MCF 10A (cell line): ENCODE measurements at places on chromosomes 6 and 20. TPM values are rescaled to one million over a fixed set of nuclear protein-coding genes. Genes with fewer than 3 reads are reported as not detected.

- H3K36me3 ChIP-seq = no peaks in the 10 kb centered on the region
- peaks cover 10% of the 10 kb centered on the region for H3K4me1 ChIP-seq
- H3K27ac ChIP-seq = no peak overlapping the region
These were observed 590.9 kb upstream of the CITED2 start for GRCh38 chr6:139965393-139965792.

DNA sequence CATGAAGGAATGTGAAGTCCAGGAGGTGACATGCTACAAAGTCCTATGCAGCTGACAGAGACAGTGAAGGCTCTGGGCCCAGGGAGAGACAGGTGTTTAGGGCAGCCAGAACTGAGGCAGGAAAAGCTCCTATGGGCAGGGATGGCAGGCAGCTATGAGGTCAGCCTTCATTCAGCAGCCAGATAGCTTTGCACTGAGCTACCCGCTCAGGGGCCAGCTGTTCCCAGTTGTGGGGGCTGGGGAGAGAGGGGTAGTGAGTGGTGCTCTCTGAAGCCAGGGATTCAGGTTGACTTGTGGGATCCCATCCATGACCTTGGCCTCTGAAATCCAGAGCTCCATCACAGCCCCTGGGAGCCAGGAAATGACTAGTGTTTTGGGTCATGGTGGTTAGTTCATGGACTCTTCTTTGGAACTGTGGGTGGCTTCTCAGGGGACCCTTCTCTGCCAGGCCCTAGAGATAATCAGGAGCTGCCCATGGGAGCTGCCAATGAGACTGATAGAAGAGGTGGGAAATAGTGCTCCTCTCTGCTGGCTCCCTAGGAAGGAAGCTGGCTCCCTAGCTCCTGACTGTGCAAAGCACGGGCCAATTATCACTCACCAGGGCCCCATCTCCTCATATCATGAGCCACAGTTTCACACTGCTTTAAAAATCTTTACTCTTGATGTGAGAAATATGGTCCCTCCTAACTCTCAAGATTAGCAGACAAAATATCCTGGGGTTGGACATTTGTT lies 127.7 kb downstream of the VEGFA start:
- no peaks in the 10 kb centered on the region for H3K36me3 ChIP-seq
- H3K4me3 ChIP-seq = no peak overlapping the region
- H3K27me3 ChIP-seq = no peaks in the 10 kb centered on the region
- no peak for DNase-seq
- no peaks in the 10 kb centered on the region for H3K4me1 ChIP-seq

- H3K27ac ChIP-seq = no peak overlapping the region
- H3K4me3 ChIP-seq = no peak overlapping the region
- H3K4me1 ChIP-seq = no peaks in the 10 kb centered on the region
- DNase-seq = no peak
- H3K36me3 ChIP-seq = no peaks in the 10 kb centered on the region
These were observed 127.3 kb downstream of the DLL1 start for GRCh38 chr6:170163405-170164170.

GRCh38 chr6:102197211-102197610 lies 803.7 kb downstream of the GRIK2 start:
- DNase-seq = peak; percentile 4
- no peak overlapping the region for H3K27ac ChIP-seq
- no peaks in the 10 kb centered on the region for H3K27me3 ChIP-seq
- no peak overlapping the region for H3K4me3 ChIP-seq
- H3K36me3 ChIP-seq = no peaks in the 10 kb centered on the region
- H3K4me1 ChIP-seq = no peaks in the 10 kb centered on the region

DNA sequence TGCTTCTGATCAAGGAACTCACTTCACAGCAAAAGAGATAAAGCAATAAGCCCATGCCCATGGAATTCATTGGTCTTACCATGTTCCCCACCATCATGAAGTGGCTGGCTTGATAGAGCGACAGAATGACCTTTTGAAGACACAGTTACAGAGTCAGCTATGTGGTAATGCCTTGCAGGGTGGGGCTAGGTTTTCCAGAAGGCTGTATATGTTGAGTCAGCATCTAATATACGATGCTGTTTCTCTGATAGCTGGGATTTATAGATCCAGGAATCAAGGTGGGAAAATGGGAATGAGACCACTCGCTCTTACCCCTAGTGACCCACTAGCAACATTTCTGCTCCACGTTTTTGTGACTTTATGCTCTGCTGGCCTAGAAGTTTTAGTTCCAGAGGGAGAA lies 220.7 kb upstream of the RSPO3 start:
- H3K4me3 ChIP-seq = no peak overlapping the region
- no peaks in the 10 kb centered on the region for H3K36me3 ChIP-seq
- H3K4me1 ChIP-seq = no peaks in the 10 kb centered on the region
- no peak for DNase-seq

- peak; percentile 87 for DNase-seq
- peaks cover 38% of the 10 kb centered on the region for H3K4me1 ChIP-seq
- peak overlapping the region; percentile 70 for H3K4me3 ChIP-seq
- H3K36me3 ChIP-seq = no peaks in the 10 kb centered on the region
These were observed 1274.9 kb upstream of the GJE1 start for GRCh38 chr6:140857739-140858380.

DNA sequence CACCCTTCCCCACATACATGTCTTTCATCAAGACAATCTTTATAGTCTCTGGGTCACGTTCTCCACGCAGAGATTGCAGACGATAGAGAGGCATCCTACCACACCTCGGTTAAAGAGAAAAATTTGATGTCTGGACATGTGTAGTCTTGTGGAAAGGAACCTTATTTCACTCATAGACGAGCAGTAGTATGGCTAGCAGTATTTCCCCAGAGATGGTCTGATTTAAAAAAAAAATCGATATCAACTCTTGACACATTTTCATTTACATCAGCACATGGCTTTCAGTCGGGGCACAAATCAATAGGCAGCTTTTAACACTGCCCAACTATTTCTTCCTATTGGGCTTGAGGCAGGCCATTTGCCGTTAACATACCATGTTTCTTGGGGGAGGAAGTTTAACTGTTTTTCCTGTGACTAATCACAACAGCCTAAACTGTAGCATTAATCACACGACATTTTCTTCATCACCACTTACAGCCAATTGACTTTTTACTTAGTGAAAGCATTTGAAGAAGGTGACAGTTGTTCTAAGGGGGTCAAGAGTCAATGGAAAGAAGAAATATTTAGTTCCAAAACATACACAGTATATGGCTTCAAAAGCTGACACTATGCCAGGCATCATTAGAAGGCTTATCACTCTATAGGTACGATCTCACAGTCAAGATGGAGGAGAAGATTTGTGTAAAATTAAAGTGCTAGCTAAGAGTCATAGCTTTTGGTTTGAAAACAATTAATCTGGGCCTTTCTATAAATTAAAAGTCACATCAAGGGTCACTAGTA lies 129.5 kb upstream of the HDAC2 start:
- DNase-seq = no peak
- no peak overlapping the region for H3K4me3 ChIP-seq
- no peak overlapping the region for H3K27ac ChIP-seq
- H3K27me3 ChIP-seq = peaks cover 13% of the 10 kb centered on the region
- H3K36me3 ChIP-seq = no peaks in the 10 kb centered on the region
- H3K4me1 ChIP-seq = no peaks in the 10 kb centered on the region

GRCh38 chr6:33926451-33926850 lies 122.6 kb upstream of the MLN start:
- no peaks in the 10 kb centered on the region for H3K36me3 ChIP-seq
- peaks cover 5% of the 10 kb centered on the region for H3K4me1 ChIP-seq
- H3K4me3 ChIP-seq = no peak overlapping the region
- no peak overlapping the region for H3K27ac ChIP-seq

DNA sequence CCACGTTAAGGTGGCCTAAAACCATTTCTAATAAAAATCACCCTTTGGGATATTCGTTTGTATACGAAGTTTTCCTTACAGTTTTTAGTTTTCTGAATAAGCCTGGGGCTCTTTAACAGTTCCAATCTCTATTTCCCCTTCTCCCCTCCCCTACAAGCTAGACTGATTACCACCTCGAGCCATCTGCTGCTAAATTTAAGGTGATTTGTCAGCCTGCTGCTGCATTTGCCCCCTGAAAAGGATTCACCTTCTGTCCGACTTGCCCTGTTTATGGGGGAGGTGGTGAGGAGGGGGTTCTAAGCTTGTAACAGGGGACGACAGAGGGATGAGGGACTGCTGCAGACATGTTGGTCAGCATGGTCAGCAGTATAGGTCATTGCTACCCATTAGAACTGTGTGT lies 146.3 kb downstream of the JARID2 start:
- DNase-seq = no peak
- no peak overlapping the region for H3K27ac ChIP-seq
- H3K4me3 ChIP-seq = no peak overlapping the region
- peaks cover 6% of the 10 kb centered on the region for H3K36me3 ChIP-seq
- peaks cover 22% of the 10 kb centered on the region for H3K4me1 ChIP-seq
- H3K27me3 ChIP-seq = no peaks in the 10 kb centered on the region

DNA sequence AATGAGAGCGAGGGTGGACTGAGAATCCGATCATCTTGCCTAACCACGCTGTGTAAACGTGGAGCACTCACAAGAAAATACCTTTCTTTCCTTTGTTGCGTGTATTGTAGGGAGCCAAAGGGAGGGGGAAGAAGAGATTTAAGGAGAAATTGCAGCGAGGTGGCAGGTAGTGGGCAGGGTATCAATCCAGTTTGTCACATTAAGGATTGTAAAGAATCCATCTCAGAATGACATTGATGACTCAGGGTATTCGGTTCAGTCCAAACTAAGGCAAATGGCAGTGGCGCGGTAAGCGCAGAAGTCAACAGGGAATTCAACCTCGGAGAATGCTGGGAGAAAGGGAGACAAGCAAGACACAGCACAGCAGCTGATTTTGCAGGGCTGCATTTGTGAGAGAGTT lies 146.2 kb downstream of the ID4 start:
- H3K27me3 ChIP-seq = peaks cover 23% of the 10 kb centered on the region
- H3K36me3 ChIP-seq = no peaks in the 10 kb centered on the region
- H3K27ac ChIP-seq = no peak overlapping the region
- no peak for DNase-seq

- peaks cover under 1% of the 10 kb centered on the region for H3K36me3 ChIP-seq
- no peak overlapping the region for H3K4me3 ChIP-seq
- peaks cover 11% of the 10 kb centered on the region for H3K27me3 ChIP-seq
- H3K4me1 ChIP-seq = no peaks in the 10 kb centered on the region
- H3K27ac ChIP-seq = no peak overlapping the region
- no peak for DNase-seq
These were observed 10.4 kb upstream of the FKBPL start for GRCh38 chr6:32140420-32141046.

GRCh38 chr6:149895048-149895590 lies 2.8 kb downstream of the RAET1E start:
- peak overlapping the region; percentile 41 for H3K4me3 ChIP-seq
- peaks cover 68% of the 10 kb centered on the region for H3K4me1 ChIP-seq
- H3K27ac ChIP-seq = peak overlapping the region; percentile 85
- H3K27me3 ChIP-seq = no peaks in the 10 kb centered on the region
- H3K36me3 ChIP-seq = no peaks in the 10 kb centered on the region
- peak; percentile 84 for DNase-seq

DNA sequence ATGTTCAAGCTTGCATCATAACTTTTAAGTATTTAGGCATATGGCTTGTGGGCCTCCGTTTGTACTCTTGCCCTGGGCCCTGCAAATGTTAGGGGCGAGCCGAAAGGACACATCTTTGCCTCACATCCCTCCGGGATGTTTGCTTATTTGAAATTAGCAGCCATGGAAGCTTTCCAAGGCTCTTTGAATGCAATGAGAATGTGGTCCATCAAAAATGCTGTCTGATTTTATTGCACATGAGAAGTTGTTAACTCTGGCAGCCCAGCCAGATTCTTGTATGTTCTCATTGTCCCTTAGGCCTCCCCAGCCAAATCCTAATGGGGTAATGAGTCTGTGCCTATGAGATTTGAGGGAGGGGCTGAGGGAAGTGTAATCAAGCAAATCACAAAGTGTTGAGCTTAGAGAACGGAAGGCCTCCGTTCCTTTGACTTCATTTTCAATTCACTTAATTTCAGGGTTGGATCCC lies 261.2 kb upstream of the MARCKS start:
- H3K27me3 ChIP-seq = no peaks in the 10 kb centered on the region
- DNase-seq = no peak
- H3K4me1 ChIP-seq = no peaks in the 10 kb centered on the region
- no peaks in the 10 kb centered on the region for H3K36me3 ChIP-seq
- no peak overlapping the region for H3K27ac ChIP-seq

GRCh38 chr6:128117916-128118315 lies 217.1 kb upstream of the THEMIS start:
- H3K27me3 ChIP-seq = no peaks in the 10 kb centered on the region
- peaks cover 12% of the 10 kb centered on the region for H3K4me1 ChIP-seq
- no peak overlapping the region for H3K4me3 ChIP-seq
- no peaks in the 10 kb centered on the region for H3K36me3 ChIP-seq

- peaks cover 54% of the 10 kb centered on the region for H3K27me3 ChIP-seq
- H3K4me3 ChIP-seq = no peak overlapping the region
- no peak overlapping the region for H3K27ac ChIP-seq
- H3K36me3 ChIP-seq = no peaks in the 10 kb centered on the region
- no peak for DNase-seq
- peaks cover 16% of the 10 kb centered on the region for H3K4me1 ChIP-seq
These were observed 64.9 kb upstream of the AFDN start for GRCh38 chr6:167761794-167762258.

GRCh38 chr6:44672841-44673240 lies 285.3 kb downstream of the CDC5L start:
- peaks cover 18% of the 10 kb centered on the region for H3K4me1 ChIP-seq
- no peaks in the 10 kb centered on the region for H3K27me3 ChIP-seq
- no peak overlapping the region for H3K4me3 ChIP-seq
- H3K36me3 ChIP-seq = peaks cover 4% of the 10 kb centered on the region

GRCh38 chr6:5785249-5785648 lies 221.5 kb downstream of the NRN1 start:
- no peak overlapping the region for H3K4me3 ChIP-seq
- H3K27me3 ChIP-seq = no peaks in the 10 kb centered on the region
- DNase-seq = no peak
- no peak overlapping the region for H3K27ac ChIP-seq

DNA sequence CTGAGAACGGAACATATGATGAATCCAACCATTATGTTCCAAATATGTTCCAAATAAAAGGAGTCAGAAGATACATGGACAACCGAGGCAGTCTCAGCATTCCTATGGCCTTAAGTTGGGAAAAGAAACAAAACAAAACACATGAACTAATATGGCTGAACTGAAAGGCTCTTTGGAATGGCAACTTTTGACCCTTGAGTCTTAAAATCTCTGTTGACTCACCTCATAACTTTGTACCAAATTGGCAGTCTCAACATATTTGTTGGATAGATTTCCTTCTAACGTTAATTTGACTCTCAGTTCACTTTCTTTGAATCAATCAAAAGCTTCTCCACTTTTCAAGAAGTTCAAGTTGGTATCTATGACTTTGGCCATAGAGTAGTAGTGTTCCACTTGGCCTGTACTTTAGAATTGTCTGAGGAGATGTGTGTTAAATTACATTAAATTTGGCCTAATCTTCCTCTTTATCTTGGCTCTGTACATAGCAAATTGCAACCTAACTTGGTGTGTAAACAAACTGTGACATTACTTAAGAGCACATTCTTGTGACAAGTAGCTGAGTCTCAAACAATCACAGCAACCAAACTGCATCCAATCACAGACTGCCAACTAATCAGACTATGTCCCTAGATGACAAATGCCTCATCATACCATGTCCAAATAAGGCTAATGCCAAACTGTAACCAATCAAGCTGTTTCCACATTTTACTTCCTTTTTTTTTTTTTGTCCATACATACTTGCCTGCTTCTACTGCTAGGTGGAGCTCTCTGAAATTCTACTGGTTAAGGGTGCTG lies 208.8 kb downstream of the BMP2 start:
- peak; percentile 19 for DNase-seq
- H3K36me3 ChIP-seq = no peaks in the 10 kb centered on the region
- no peaks in the 10 kb centered on the region for H3K4me1 ChIP-seq
- H3K4me3 ChIP-seq = no peak overlapping the region

TMEM14C gene
- total RNA-seq = 159 and 160 TPM in 2 replicates

ASIP gene
- total RNA-seq = not detected in 2 replicates

CD24 gene
- 7.2 and 10.4 TPM in 2 replicates for total RNA-seq

PRR18 gene
- 0.12 TPM in 1 of 2 replicates, not detected in the other for total RNA-seq

PI16 gene
- not detected in 2 replicates for total RNA-seq

UNC5CL gene
- 0.19 and 0.59 TPM in 2 replicates for total RNA-seq

TPX2 gene
- total RNA-seq = 45.3 and 79.6 TPM in 2 replicates

LTB gene
- 0.37 TPM in 1 of 2 replicates, not detected in the other for total RNA-seq

BFSP1 gene
- 3.5 and 3.9 TPM in 2 replicates for total RNA-seq

ZGPAT gene
- total RNA-seq = 19.5 and 22.2 TPM in 2 replicates
